ENCODE measurements at places on chromosomes 1 and 21.

- no peak overlapping the region for H3K27ac ChIP-seq
- H3K4me1 ChIP-seq, result no peaks in the 10 kb centered on the region
- DNase-seq, result no peak
- no peaks in the 10 kb centered on the region for H3K27me3 ChIP-seq
- no peak overlapping the region for H3K4me3 ChIP-seq
- H3K36me3 ChIP-seq, result no peaks in the 10 kb centered on the region
Measured at GRCh38 chr1:62142496-62142895, 52.2 kb upstream of the L1TD1 start.

GRCh38 chr1:200046115-200046514, 18.6 kb downstream of the NR5A2 start:
- no peak overlapping the region for H3K27ac ChIP-seq
- H3K36me3 ChIP-seq, result no peaks in the 10 kb centered on the region
- H3K4me1 ChIP-seq, result peaks cover 14% of the 10 kb centered on the region
- no peaks in the 10 kb centered on the region for H3K27me3 ChIP-seq

- no peaks in the 10 kb centered on the region for H3K4me1 ChIP-seq
- DNase-seq, result no peak
- no peak overlapping the region for H3K4me3 ChIP-seq
- H3K36me3 ChIP-seq, result no peaks in the 10 kb centered on the region
- H3K27me3 ChIP-seq, result no peaks in the 10 kb centered on the region
- no peak overlapping the region for H3K27ac ChIP-seq
Measured at GRCh38 chr1:62823556-62823955, 39.6 kb downstream of the ATG4C start.

- peak overlapping the region; percentile 97 for H3K27ac ChIP-seq
- H3K4me3 ChIP-seq, result peak overlapping the region; percentile 83
- H3K27me3 ChIP-seq, result no peaks in the 10 kb centered on the region
- no peak for DNase-seq
Measured at GRCh38 chr1:111139324-111139955, 453 bp downstream of the DRAM2 start.

DNA sequence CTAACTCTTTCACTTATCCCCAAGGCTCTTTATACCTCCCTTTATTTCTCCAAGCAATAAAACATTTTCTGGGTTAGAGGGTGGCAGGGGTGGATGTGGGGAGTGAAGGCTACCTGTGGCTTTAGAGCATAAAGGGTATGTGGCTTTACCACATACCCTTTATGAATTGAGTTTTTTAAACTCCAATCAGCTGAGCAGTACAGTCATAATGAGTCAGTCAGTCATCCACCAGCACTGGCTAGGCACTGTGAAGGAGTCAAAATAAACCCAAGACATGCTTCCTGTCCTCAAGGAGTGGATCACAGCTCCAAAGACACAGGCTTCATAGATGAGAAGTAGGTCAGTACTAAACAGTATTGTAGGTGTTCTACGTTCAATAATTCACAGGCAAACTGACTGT, 2.6 kb upstream of the TDRD10 start:
- H3K36me3 ChIP-seq, result no peaks in the 10 kb centered on the region
- H3K27ac ChIP-seq, result no peak overlapping the region
- DNase-seq, result no peak
- H3K4me3 ChIP-seq, result no peak overlapping the region
- peaks cover 15% of the 10 kb centered on the region for H3K27me3 ChIP-seq

DNA sequence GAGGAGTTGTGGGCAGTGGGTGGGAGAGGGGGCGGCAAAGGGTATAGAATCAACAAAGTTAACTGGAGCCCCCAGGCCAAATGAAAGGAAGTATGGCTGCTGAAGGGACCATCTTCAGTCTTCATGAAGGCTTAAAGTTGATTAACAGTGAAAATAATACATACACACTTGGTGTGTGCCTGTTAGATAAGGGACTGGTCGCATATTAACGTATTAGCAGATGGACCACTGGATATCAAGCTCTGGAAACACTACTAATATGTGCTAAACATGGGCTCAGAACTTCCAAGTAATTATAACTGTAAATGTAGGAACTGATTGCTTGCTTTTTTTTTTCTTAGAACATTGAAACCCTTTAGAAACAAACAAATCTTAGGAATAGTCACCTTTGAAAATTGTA, 224.7 kb upstream of the KIAA0040 start:
- no peak overlapping the region for H3K27ac ChIP-seq
- no peaks in the 10 kb centered on the region for H3K36me3 ChIP-seq
- no peaks in the 10 kb centered on the region for H3K4me1 ChIP-seq
- no peaks in the 10 kb centered on the region for H3K27me3 ChIP-seq

DNA sequence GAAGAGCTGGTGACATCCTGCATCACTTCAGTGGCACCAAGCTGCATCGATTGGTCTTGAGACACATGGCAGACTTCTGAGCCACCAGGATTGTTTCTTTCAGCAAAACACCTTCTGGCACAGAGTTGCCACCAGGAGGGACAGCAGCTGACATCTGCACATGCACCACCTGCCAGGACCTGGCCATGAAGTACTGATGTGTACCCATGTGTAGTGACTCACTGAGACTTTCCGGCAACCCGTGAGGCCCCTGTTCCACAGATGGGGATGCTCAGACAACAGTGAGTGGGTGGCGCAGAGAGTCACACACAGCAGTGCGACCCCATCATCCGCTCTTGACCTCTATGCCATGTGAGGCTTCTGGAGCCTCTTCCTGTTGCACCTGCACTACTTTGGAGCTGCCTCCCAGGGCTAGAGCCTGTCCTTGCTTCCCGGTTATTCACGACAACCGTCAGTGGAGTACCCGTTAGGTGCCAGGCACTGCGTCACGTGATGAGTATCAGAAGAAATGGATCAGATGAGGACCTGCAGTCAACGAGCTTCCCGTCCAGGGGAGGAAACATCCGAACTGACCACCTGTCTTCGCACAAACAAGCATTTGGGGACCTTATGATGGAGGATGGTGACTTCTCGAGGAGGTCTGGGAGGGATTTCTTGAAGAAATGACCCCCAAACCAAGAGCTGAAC, 80.5 kb upstream of the VAMP3 start:
- no peak overlapping the region for H3K27ac ChIP-seq
- H3K4me3 ChIP-seq, result no peak overlapping the region
- no peaks in the 10 kb centered on the region for H3K27me3 ChIP-seq

DNA sequence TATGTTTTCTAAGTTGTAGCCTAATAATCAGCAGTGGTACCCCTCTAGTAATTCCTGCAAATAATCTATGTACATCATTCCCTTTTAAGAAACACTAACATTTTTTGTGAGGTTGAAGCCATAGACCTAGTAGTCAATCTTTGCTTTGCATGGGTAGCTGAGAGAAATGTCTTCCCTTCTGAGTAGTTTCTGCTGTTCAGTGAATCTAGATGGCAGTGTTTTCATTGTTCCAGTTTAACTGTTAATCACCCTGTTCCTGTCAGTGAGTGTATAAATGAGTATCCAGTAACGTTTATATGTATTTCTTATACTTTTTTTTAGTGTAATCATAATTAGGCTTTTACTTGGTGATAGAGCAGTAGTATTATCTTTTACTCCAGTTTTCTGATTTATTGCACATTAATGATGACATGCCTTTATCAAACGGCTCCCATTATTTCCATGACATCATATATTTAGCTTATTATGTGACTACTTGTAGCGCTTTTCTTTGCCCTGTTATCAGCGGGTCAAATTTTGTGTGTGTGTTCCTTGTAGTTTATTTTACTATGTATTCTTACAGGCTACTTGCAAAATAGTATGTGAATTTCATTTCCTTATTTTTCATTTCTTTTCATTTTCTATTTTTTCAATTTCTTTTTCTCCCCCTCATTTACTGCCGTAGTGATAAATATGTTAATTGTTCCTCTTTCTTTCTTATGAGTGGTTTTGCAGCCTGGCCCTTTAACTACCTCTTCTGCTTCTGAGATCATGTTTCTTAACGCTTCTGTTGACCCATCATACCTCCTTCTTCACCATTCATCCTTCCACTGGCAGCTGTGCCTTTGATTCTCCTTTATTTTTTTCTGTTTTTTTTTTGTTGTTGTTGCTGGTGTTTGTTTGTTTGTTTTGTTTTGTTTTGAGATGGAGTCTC, 18.8 kb downstream of the CEP350 start:
- H3K4me1 ChIP-seq, result peaks cover 55% of the 10 kb centered on the region
- H3K27me3 ChIP-seq, result no peaks in the 10 kb centered on the region
- DNase-seq, result no peak

DNA sequence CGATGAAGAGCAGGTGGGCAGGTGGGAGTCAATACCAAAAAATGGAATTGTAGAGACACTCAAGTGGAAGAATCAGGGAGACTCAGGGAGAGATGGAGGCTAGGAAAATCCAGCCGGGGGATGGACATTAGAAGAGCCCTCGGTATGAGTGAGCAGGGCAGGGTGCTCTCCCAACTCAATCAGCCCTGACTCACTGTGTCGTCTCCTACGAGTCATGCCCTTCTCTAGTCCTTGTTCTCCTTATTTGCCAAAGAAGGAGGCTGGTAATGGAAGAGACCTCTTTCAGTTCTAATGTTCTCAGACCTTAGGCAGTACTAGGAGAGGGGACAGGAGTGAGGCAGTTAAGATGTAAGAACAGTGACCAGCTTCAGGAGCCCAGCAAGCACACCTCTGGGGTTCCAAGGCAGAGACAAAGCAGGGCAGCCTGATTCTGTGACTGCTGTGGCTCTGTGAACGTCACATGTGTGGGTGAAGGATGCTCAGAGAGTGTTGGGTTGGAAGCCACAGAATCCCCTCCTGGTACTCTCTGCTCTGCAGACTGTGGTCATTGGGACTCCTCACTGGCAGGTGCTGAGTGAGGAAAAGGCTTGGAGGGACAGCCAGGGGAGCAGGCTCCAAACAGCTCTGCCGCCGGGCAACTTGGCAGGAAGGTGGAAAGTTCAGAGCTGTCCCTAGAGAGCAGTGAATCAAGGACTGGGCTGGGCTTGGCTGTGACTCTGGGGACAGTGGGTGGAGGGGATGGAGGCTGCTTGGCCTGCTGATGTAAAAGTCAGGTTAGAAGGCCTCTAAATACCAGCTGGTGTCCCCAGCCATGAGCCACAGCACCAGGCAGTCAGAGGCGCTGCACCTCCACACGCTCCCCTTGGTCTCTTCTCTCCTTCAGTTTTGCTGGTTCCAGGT, 11.1 kb upstream of the GJA5 start:
- no peaks in the 10 kb centered on the region for H3K27me3 ChIP-seq
- peak overlapping the region; percentile 2 for H3K27ac ChIP-seq
- no peaks in the 10 kb centered on the region for H3K4me1 ChIP-seq
- DNase-seq, result no peak
- peak overlapping the region; percentile 14 for H3K4me3 ChIP-seq

GRCh38 chr1:2328676-2329455, 62.5 kb downstream of the MORN1 start:
- H3K27me3 ChIP-seq, result no peaks in the 10 kb centered on the region
- H3K4me1 ChIP-seq, result peaks cover 19% of the 10 kb centered on the region
- H3K4me3 ChIP-seq, result no peak overlapping the region
- DNase-seq, result no peak
- no peaks in the 10 kb centered on the region for H3K36me3 ChIP-seq
- H3K27ac ChIP-seq, result no peak overlapping the region

- no peak overlapping the region for H3K4me3 ChIP-seq
- no peaks in the 10 kb centered on the region for H3K36me3 ChIP-seq
- H3K4me1 ChIP-seq, result peaks cover 9% of the 10 kb centered on the region
- no peak for DNase-seq
- no peaks in the 10 kb centered on the region for H3K27me3 ChIP-seq
Measured at GRCh38 chr21:36591326-36591970, 107.5 kb upstream of the SIM2 start.

DNA sequence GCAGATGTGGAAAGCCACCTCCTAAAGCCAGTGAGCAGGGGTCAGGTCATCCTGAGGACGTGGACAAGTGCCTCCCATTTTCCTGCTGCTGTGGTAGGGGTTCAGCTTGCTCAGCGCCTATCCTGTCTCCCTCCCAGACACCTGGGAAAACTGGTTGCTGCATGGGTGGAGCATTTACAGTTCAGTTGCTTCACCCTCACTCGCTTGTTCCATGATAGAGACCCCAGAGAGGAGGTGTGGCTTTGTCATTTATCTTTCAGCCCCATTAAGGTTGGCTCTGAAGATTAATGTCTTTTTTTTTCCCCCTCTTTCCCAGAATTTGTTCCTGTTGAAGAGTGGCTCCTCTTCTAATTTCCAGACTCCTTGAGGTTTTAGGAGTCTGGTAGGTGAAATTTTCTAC, 9.2 kb downstream of the VANGL1 start:
- H3K36me3 ChIP-seq, result peaks cover 15% of the 10 kb centered on the region
- H3K4me1 ChIP-seq, result peaks cover 72% of the 10 kb centered on the region
- no peaks in the 10 kb centered on the region for H3K27me3 ChIP-seq
- no peak overlapping the region for H3K27ac ChIP-seq
- H3K4me3 ChIP-seq, result no peak overlapping the region
- DNase-seq, result no peak

- no peak for DNase-seq
- H3K27me3 ChIP-seq, result no peaks in the 10 kb centered on the region
- no peaks in the 10 kb centered on the region for H3K36me3 ChIP-seq
- no peak overlapping the region for H3K4me3 ChIP-seq
- H3K4me1 ChIP-seq, result no peaks in the 10 kb centered on the region
Measured at GRCh38 chr1:228293393-228293792, 85.5 kb downstream of the OBSCN start.

GRCh38 chr1:238474263-238474662, 583.5 kb upstream of the ZP4 start:
- DNase-seq, result no peak
- H3K36me3 ChIP-seq, result no peaks in the 10 kb centered on the region
- no peaks in the 10 kb centered on the region for H3K27me3 ChIP-seq
- no peak overlapping the region for H3K27ac ChIP-seq
- no peaks in the 10 kb centered on the region for H3K4me1 ChIP-seq
- no peak overlapping the region for H3K4me3 ChIP-seq

GRCh38 chr1:244111027-244111426, 59.9 kb downstream of the ZBTB18 start:
- no peaks in the 10 kb centered on the region for H3K4me1 ChIP-seq
- H3K4me3 ChIP-seq, result no peak overlapping the region
- H3K27me3 ChIP-seq, result no peaks in the 10 kb centered on the region
- no peak for DNase-seq

DNA sequence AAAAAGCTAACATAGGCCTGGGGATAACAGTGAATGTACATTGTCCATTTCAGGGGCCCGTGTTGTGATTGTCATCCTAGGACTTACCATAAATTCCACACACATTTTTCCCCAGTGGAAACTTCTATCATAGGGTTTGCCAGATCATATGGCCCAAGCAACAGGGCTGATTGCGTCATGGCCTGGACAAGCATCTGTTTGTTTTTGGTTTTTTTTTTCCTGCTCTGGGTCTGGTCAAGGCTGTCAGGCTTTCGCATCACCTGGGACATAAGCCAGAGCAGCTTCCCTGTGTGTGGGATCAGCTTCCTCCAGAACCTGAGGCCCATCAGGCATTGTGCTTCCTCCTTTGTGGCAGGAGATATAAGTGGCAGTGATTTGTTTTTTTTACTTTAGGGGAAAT, 598.5 kb upstream of the USP24 start:
- no peak overlapping the region for H3K4me3 ChIP-seq
- peaks cover 17% of the 10 kb centered on the region for H3K4me1 ChIP-seq
- H3K27ac ChIP-seq, result peak overlapping the region; percentile 62
- no peaks in the 10 kb centered on the region for H3K36me3 ChIP-seq

GRCh38 chr1:158830074-158830677, 975 bp upstream of the MNDA start:
- H3K36me3 ChIP-seq, result no peaks in the 10 kb centered on the region
- no peaks in the 10 kb centered on the region for H3K27me3 ChIP-seq
- H3K27ac ChIP-seq, result no peak overlapping the region
- H3K4me1 ChIP-seq, result no peaks in the 10 kb centered on the region
- H3K4me3 ChIP-seq, result no peak overlapping the region

GRCh38 chr1:201989354-201990128, 7.1 kb downstream of the RNPEP start:
- no peaks in the 10 kb centered on the region for H3K27me3 ChIP-seq
- no peak overlapping the region for H3K27ac ChIP-seq
- H3K4me3 ChIP-seq, result no peak overlapping the region
- no peak for DNase-seq
- no peaks in the 10 kb centered on the region for H3K36me3 ChIP-seq
